Hippocampal formation (tissue), 2 donors: ENCODE measurements at places on chromosomes 5 and 9.

DNA sequence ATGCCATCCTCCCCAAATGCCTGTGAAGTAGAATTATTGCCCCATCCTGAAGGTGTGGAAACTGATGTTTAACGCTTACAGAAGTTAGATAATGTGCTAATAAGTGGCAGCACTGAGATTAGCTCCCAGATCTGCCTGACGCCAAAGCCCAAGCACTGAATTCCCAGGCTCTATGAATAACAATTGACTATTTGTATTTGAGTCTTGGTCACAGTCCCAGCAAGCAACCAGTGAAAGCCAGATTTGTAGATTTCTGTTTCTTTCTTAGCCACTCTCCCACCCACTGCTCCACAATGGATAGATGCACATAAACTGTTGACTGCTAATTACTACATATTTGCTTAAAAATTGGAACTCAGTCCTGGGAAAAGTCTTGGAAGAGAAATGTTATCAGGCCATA, 34.4 kb downstream of the FAM240B start:
- DNase-seq = peak; percentile 41

- DNase-seq = peak; percentile 22
These were observed 21.7 kb downstream of the F2RL2 start for GRCh38 chr5:76601470-76601869.

DNA sequence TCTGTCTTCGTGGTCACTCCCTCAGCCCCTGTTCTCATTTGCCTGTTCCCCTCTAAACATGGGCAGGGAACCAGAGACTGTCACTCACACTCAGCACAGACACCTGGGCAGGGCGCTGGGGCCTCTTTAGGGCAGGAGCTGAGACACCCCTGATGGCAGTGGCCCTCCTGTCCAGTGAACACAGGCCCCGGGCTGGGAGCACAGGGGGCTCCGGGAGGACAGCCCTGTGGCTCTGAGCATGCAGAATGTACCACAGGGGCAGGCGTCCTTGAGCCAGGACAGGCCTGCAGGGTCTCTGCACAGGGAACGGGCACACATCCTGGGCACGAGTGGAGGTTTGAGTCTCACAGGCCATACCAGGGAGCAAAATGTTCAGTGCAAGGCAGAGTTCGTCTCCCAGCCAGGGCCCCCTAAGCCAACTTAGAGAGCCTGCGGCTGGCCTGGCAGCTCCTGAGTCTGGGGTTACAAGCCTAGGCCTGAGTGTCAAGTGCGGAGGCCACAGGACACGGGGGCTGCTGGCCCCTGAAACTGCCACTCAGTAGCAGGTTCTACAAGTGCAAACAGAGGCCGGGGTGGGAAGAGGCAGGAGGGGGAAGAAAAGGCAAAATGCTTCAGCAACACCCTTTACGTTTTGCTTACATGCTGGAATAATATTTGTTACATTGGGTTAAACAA, 55.9 kb upstream of the NKD2 start:
- DNase-seq = no peak

GRCh38 chr9:130499804-130500263, 55.1 kb downstream of the ASS1 start:
- no peak for DNase-seq

- DNase-seq = no peak
These were observed 340.0 kb upstream of the EDIL3 start for GRCh38 chr5:84724683-84725082.

GRCh38 chr5:120405286-120405864, 58.7 kb upstream of the PRR16 start:
- DNase-seq = no peak

GRCh38 chr9:115198001-115198400, 80.0 kb upstream of the TNC start:
- DNase-seq = no peak

DNA sequence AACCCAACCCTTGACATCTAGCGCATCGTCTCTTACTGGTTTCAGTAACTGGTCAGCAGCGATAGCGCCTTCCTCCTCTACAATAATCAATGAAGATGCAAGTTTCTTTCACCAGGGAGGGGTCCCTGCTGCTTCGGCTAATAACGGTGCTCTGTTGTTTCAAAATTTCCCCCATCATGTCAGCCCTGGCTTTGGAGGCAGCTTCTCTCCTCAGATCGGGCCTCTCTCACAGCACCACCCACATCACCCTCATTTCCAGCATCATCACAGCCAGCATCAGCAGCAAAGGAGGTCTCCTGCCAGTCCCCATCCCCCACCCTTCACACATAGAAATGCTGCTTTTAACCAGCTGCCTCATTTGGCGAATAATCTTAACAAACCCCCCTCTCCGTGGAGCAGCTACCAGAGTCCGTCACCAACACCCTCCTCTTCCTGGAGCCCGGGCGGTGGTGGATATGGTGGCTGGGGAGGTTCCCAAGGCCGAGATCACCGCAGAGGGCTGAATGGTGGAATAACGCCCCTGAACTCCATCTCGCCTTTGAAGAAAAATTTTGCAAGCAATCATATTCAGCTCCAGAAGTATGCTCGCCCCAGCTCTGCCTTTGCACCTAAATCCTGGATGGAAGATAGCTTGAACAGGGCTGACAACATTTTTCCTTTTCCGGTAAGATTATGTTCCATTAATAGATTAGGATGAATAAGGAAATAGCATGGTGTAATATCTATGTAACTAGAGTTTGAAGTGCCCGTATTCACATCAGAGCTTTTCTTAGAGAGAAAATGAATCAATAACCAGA, 2.2 kb downstream of the CPEB4 start:
- peak; percentile 57 for DNase-seq

DNA sequence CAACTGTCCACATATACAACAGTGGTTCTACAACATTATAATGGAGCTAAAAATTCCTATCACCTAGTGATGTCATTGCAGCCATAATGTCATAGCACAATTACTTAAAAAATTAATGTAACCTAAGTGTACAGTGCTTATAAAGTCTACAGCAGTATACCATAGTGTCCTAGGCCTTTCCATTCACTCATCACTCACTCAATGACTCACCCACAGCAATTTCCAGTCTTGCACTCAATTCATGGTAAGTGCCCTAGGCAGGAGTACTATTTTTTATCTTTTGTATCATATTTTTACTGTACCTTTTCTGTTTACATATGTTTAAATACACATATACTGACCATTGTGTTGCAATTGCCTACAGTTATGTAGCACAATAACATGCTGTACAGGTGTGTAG, 9.6 kb upstream of the PUM3 start:
- DNase-seq = no peak

DNA sequence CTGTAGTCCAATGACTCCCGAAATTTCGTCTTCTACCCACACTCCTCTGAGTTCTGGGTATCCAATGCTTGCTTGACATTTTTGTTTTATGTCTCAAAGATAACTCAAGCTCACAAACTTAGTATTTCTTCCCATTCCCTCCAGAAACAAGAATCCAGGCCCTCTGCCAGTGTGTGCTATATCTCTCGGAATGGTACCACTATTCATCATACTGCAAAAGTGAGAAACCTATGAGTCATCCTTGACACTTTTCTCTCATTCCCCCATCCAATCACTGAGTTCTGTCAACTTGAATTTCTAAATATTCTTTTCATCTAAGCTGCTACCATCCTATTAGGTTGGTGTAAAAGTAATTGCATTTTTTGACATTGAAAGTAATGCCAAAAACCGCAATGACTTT, 9.8 kb downstream of the SLC12A2 start:
- DNase-seq = no peak

GRCh38 chr5:141772281-141772680, 90.3 kb upstream of the ARAP3 start:
- no peak for DNase-seq

- peak; percentile 22 for DNase-seq
These were observed 727 bp downstream of the SMAD5 start for GRCh38 chr5:136133222-136133921.

DNA sequence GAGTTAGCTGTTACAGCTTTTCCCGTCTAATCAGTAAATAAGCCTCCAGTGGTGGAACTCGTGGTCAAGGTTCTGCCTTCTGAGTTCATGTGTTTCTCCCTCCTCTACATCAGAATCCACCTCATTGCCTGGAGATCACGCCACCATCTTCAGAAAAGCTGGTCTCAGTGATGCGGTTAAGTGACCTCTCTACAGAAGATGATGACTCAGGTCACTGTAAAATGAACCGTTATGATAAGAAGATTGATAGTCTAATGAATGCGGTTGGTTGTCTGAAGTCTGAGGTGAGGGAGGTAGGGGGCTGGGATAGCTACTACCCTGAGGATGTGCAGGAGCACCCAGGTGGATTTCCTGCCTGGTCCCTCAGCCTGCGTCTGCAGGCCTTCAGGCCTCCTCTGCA, 13.3 kb downstream of the ODF2 start:
- DNase-seq = no peak

DNA sequence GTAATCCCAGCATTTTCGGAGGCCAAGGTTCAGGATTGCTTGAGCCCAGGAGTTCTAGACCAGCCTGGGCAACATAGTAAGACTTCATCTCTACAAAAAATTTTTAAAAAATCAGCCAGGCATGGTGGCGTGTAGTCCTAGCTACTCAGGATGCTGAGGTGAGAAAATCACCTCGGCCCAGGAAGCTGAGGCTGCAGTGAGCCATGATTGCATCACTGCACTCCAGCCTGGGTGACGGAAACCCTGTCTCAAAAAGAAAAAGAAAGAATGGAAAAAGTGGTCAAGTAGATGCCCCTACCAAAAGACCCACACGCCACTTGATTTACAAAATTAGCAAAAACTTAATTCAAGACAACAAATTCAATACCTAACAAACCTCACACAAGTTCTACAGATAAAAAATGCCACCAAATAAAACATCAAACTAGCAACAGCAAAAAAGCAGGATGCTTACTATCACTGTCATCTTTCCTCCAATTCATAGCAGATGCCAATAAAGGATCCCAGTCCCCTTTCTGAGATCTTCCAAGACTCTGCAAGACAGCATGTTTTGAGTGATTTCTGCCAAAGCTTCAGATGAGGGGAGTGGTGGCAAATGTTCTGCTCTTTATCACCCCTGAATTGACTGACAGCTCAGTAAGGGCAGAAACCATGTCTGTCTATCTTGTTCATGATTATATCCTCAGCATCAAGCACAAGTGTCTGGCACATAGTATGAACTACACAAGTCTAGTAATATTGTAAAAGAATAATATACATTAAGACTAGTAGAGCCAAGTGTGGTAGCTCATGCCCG, 34.2 kb upstream of the TESK1 start:
- no peak for DNase-seq

DNA sequence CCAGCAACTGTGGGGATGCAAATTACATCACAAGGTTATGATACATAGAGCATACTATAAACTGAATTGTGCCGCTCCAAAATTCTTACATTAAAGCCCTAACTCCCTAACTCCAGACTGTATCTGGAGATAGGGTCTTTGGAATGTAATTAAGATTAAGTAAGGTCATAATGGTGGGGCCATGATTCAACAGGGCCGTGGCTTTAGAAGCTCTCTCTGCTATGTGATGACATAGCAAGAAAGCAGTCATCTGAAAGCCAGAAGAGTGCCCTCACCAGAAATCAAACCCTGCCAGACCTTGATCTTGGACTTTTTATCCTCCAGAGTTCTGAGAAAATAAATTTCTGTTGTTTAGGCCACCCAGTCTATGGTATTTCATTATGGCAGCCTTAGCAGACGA, 123.9 kb downstream of the FBXL17 start:
- DNase-seq = no peak

DNA sequence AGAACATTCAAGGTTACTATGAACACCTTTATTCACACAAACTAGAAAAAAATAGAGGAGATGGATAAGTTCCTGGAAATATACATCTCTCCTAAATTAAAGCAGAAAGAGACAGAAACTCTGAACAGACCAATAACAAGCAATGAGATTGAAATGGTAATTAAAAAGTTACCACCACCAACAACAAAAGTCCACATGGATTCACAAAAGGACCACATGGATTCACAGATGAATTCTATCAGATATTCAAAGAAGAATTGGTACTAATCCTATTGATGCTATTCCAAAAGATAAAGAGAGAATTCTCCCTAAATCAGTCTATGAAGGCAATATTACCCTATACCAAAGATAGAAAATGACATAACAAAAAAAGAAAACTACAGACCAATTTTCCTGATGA, 518.9 kb downstream of the PRDM9 start:
- DNase-seq = no peak

DNA sequence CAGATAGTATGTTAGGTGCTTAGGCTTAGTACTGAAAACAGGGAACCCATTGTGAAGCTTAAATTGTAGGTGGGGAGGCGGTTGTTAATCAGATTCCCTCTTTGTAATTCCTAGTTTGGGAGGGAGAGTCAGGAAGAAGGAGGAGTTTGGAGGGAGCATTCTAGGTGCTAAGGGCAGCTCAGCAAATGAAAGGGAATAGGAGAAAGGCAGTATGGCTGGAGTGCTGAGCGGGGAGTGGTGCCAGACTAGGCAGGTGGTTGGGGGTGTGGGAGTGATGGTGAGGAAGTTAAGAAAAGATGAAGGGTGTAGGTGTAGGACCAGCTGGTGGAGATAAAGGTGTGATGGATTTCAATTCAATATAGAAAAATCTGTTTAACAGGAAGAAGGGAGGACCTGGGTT, 11.1 kb upstream of the GARNL3 start:
- DNase-seq = peak; percentile 47

DNA sequence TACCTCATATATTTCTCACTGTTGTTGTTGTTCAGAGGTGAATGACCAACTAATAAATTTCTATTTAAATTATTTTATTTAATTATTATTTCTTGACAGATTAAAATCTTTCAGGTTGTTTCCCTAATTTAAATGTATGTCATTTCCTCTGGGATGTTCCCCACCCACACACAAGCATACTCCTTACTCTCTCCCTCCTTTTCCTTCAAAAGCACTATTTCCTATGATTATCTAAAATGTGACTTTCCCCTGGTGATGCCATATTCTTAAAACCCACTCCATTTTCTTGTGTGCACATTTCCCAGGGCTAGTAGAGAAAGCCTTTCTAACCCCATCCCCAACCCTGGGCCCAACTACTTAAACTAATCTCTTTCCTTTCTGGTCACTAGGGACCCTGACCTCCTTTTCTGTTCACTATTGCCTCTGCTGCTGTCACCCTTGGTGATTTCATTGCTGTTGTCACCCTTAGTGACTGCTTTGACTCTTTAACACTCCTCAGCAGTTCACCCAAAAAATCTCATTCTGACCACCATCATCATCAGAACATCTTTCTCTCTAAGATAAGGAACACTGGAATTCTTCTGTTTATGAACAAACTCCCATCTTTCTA, 16.8 kb downstream of the IL33 start:
- DNase-seq = no peak
